HFFc6 (cell line): ENCODE measurements at places on chromosomes 1 and 21. TPM values are rescaled to one million over a fixed set of nuclear protein-coding genes. Genes with fewer than 3 reads are reported as not detected.

- peak; percentile 47 for DNase-seq
Measured at GRCh38 chr1:157363660-157364140, 188.6 kb downstream of the FCRL5 start.

DNA sequence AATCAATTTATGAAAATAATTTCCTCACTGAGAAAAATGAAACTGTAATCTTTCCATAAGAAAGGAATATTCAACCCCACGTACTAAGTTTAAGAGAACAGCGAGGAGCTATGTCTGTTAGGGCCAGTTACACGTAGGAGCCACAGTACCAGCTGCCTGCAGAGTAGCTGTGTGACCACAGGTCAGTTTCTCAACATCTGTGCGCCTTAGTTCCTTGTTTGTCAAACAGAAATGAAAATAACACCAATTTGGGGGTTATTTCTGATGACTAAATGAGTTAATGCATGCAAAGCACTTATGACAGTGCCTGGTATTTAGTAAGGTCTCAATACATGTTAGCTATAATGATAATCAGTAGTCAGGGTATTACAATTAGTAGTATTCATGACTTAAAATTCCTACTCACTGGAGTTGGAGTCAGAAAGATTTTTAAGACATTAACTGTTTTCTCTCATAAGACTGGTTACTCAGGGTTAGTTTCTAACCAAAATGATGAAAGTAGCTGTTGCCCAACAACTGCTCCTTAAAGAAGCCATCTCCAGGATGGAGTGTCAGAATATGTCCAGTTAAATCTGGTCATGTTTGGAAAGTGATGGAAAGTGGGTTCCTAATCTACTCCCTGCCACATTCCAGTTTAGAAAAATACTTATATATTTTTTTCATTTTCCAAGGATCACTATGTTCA is 85.8 kb upstream of the ZNF648 start:
- no peak for DNase-seq

GRCh38 chr21:34075760-34076660 is 2.6 kb downstream of the MRPS6 start:
- DNase-seq, result no peak

- DNase-seq, result no peak
Measured at GRCh38 chr21:38809198-38809878, 3.6 kb downstream of the ETS2 start.

GRCh38 chr1:155078469-155079209 is at the start of gene EFNA3:
Gene EFNA3 (plus strand): TSS chr1:155078837. CDS start chr1:155078942, 105 bp downstream.
- no peak for DNase-seq

- DNase-seq, result no peak
Measured at GRCh38 chr1:93715529-93716126, 34.0 kb upstream of the BCAR3 start.

- no peak for DNase-seq
Measured at GRCh38 chr1:115051850-115052249, 22.2 kb downstream of the TSHB start.

- DNase-seq, result no peak
Measured at GRCh38 chr1:189312499-189312898, 1165.2 kb downstream of the BRINP3 start.

- DNase-seq, result no peak
Measured at GRCh38 chr1:110540891-110541685, 22.1 kb upstream of the KCNA10 start.

- no peak for DNase-seq
Measured at GRCh38 chr1:223419115-223419514, 25.9 kb downstream of the CCDC185 start.

DNA sequence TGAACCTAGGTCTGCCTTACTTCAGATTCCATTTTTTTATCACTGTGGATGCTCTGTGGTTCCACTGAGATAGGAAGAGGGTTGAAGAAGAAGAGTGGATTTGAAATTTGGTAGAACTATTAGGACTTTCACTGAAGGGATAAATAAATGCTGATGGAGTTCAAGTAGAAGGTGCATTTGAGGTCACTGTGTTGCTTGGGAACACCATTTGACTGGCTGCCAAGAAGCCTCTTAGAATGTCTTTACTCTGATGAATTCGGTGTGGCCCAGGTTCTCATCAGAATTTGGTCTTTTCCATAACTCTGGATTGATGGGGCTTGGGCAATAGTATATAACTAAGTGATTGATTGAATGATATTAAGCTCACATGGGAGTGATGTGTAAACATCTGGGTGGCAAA is 11.9 kb downstream of the XPR1 start:
- no peak for DNase-seq

GRCh38 chr1:160727316-160727640 is 11.8 kb upstream of the SLAMF7 start:
- no peak for DNase-seq

- DNase-seq, result no peak
Measured at GRCh38 chr1:12171206-12172041, 4.6 kb downstream of the TNFRSF1B start.

DNA sequence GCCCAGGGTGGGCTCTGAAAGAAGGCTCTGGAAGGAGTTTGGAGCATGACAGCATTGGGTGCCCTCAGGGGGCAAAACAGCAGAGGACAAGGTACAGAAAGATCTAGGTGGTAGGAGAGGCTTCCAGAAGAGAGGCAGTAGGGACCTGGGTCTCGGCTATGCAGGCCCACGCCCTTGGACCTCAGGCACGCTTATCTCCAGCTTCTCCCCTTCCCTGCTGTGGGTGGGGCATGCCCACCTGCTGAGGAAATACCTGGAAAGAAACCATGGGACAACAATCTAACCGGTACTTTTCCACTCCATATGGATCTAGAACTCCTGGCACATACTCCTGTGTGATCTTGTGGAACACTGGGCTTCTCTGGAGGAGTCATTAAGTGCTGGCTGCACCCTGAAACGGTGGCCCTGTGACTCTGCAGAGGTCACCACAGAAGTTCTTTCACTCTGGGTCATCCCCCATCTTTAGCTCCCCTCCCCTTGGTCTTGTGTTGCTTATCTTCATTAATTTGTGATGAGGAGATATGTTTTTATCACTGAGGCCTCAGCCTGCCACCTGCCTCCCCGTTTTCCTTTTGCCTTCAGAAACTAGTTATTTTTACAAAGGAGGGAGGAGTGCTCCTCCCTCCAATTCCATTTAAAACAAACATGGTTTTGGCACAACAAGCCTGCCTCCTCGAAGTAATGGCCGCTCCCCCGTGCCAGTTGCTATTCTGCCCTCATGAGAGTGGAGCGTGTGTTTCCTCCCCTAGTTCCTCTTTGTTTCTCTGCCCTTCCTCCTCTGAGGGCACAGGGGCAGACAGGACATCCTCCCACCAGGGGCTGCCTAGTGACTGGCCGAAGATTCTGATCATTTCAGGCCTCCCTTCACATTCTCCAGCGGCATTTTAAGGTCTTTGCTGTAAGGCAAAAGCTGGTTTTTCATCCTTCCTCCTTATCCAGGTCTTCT is 78.0 kb upstream of the ATP5PO start:
- no peak for DNase-seq

DNA sequence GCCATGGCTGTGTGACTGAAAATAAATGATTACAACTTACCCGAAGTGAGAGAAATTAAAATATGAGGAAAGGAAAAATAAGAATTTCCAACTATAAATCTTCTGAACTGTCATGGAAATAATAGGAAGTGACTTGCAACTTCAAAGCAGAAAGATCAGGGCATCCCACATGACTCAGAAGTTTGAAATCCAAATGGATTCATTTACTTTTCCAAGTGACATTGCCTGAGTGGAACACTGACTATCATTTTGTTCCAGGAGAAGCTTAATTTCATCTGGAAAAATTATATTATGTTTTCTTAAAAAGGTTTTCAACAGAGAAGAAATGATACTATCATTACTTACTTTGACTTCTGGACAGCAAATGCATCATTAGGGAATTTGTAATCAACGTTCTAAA is 110.8 kb downstream of the GREM2 start:
- peak; percentile 19 for DNase-seq

DNA sequence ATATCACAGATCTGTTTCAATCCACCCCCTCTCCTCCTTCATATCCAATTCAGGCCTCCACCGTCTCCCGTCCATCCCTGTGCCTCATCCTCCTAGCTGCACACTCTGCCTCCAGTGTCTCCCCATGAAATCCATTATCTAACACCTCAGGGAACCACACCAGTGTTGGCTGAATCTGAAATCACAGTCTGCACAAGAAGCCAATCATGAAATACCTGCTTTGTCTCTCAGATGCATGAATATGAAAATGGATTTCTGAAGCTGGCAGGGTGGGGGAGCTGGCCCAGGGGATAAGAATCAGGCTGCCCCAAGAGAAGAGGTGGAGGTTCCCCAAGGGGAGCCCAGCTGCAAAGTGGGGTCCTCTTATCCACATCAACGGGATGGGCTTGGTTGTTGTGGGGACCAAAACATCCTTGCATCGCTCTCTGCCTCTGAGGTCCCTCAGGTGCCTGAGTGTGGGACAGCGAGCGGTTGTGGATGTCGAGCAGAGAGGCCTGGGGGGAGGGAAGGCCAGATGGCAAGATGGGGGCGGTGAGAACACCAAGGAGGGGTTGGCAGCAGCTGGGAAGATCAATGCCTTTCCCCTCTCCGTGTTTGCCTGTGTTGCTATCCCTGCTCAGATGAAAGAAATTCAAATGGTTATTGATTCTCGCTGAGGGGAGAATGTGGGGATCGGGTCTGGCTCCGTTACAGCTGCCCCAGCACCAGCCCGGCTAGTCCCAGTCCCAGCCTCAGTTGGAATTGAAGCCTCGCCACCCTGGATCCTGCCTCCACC is 237.3 kb upstream of the POU3F1 start:
- no peak for DNase-seq

DNA sequence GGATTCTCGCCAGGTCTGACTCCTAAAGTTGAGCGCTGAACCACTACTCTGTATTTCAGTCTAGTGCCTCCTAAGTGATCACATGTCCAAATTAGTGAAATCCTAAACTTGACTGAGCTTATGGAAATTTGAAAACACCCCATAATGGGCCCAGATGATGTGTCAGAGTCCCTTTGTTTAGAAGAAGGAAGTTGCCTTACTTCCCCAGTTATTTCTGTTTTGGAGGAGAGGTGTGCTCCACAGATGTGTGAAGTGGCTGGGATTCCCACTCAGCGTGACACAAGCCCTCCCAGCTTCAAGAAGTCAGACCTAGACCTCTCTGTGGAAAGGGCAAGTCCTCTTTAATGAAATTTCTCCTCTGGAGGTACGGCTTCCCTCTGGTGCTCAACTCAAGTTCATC is 188.8 kb downstream of the TTLL7 start:
- DNase-seq, result no peak

- DNase-seq, result no peak
Measured at GRCh38 chr1:22804406-22804805, 93.8 kb downstream of the EPHB2 start.

DNA sequence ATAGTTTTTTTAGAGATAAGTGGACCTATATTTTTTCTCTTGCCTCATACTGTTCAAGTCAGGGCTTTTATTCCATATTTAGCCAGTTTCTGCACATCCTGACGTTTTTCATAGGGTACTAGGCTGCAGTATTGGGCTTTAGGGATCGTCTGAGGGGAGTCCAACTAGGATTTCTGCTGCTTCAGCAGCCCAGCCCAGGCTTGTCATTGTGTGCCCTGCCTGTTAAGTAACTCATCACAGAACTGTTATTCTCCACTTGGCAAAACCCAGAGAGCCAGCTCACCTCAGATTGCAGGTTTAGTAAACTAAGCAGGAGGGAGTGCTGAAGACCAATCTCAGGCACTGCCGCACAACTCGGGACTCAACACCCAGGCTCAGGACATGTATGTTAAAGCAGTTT is 2.8 kb downstream of the GALNT2 start:
- DNase-seq, result no peak

- DNase-seq, result no peak
Measured at GRCh38 chr1:212124690-212125582, 89.4 kb downstream of the DTL start.

DNA sequence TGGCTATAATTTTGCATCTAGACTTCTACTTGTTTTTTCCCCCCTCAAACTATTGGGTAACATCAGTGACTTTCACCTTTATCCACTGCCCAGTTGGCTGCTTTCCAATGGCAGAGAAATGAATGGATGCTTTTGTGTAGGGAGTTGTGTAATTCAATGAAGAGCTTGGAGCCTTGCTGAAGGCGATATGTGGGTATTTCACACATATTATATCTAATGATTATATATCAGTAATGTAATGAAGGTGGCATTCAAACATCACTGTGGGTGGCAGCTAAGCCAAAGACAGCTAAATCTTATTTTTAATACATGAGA is 81.2 kb downstream of the TGFB2 start:
- DNase-seq, result no peak

DNA sequence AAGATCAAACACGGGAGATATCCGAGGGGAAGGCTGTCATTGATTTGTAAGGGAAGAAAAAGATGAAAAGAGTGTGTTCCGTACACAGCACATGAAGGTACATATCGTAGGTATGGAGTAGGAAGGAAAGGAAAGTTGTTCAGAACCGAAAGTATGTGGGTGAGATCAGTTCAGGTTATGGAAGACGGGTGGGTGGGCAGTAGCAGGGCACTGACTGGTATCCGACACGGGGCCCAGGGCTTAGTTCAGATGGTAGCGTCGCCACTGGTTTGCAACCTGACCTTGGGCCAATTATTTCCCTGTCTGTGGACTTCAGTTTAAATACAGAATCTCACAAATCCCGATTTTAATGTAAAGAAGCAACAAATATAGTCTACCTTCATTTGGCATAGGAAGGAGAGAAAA is 27.8 kb upstream of the A3GALT2 start:
- no peak for DNase-seq

DNA sequence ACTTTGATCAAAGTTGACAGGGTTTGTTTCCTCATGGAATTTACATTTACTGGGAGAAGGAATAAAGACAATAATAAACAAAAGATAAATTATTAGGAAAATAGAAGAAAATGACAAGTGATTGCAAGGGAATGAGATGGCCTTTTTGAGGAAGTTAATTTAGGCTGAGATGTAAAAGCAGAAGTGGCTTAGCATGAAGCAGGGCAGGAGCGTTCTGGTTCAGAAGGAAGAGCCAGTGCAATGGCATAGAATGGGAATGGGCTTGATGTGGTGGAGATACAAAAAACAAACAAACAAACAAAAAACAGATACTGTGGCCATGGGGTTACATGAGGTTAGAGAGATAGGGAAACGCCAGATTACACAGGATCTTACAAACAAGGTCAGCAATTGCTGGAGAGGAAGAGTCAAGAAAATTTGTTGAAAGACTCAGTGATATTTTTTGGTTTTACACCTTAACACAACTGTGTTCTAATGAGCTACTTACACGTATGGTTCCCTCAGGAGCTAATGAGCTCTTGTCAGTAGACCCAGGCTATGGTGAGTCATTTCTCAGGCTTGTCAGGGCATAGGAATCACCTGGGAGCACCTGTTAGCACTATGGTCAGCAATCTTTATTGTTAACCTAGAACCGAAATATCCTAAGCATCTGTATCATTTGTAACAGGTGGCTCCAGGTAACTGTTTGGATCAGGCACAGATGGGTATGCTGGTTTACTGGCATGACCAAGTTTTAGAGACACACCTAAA is 8.7 kb upstream of the CADM3 start:
- DNase-seq, result no peak

CACYBP gene
- total RNA-seq, result 101 to 157 TPM (median 139 TPM) in 3 replicates

NR5A2 gene
- 0.12 to 0.86 TPM (median 0.15 TPM) in 3 replicates for total RNA-seq

LDLRAD1 gene
- not detected in 3 replicates for total RNA-seq

ST6GALNAC5 gene
- 1.6 TPM in 1 of 3 replicates, not detected in the others for total RNA-seq

COL9A2 gene
- 0.10 and 0.46 TPM in 2 replicates for total RNA-seq

GPR52 gene
- not detected in 3 replicates for total RNA-seq

TGFB2 gene
- 3.3 to 7.9 TPM (median 6.5 TPM) in 3 replicates for total RNA-seq

ASPM gene
- total RNA-seq, result 18.8 to 43.4 TPM (median 35.4 TPM) in 3 replicates

TNFRSF8 gene
- not detected in 2 replicates for total RNA-seq

B3GALT2 gene
- 0.55 to 0.71 TPM (median 0.69 TPM) in 3 replicates for total RNA-seq

HSD11B1 gene
- 0.21 TPM in 1 of 3 replicates, not detected in the others for total RNA-seq

CYP4A11 gene
- total RNA-seq, result not detected in 3 replicates

PDC gene
- 0.17 TPM in 1 of 2 replicates, not detected in the other for total RNA-seq

PIGR gene
- not detected in 3 replicates for total RNA-seq
